NCI-H82 (cell line): ENCODE measurements at places on chromosomes 3 and 15.

DNA sequence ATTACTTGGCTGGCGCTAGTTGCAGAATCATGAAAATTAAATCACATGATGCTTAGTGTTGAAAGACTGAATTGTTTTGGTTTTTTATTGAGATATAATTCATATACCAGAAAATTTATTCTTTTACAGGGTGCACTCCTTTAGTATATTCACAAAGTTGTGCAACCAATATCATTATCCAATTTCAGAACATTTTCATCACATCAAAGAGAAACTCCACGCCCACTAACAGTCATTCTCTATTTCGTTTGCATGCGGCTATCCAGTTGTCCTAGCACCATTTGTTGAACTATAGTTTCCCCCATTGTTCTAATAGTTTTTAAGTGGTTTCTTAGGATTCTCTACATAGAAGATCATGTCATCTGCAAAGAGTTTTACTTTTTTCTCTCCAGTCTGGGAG, 3.7 kb downstream of the EHD4 start:
- DNase-seq, result no peak

- no peak for DNase-seq
Measured at GRCh38 chr3:76264496-76264895, 479.1 kb upstream of the ZNF717 start.

GRCh38 chr3:45434996-45435395, 46.6 kb downstream of the LARS2 start:
- DNase-seq, result no peak

GRCh38 chr15:25366058-25366457, 72.8 kb downstream of the UBE3A start:
- DNase-seq, result no peak

DNA sequence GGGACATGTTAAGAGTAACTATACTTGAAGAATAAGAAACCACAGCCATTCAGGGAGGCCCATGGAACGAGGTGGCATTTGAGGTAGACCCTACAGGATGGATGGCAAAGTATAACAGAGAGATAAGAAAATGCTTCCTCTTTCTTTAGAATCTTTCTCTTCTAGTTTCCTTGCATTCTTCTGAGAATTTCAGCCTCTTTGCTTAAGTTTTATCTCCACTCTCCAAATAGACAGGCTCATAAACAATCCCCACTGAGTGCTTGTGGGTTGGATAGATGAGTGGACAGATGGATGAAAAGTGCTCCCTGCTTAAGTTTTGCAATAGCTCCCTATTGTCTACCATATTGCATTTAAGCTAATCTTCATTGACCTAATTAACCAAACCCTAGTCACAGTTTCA, 103.7 kb downstream of the MEX3B start:
- DNase-seq, result no peak

- peak; percentile 33 for DNase-seq
Measured at GRCh38 chr15:41827290-41827879, 507 bp upstream of the JMJD7 start.
